ENCODE measurements at places on chromosomes 1 and 21.

- no peak for DNase-seq
These were observed 178.5 kb upstream of the DEPDC1 start for GRCh38 chr1:68675336-68675735.

DNA sequence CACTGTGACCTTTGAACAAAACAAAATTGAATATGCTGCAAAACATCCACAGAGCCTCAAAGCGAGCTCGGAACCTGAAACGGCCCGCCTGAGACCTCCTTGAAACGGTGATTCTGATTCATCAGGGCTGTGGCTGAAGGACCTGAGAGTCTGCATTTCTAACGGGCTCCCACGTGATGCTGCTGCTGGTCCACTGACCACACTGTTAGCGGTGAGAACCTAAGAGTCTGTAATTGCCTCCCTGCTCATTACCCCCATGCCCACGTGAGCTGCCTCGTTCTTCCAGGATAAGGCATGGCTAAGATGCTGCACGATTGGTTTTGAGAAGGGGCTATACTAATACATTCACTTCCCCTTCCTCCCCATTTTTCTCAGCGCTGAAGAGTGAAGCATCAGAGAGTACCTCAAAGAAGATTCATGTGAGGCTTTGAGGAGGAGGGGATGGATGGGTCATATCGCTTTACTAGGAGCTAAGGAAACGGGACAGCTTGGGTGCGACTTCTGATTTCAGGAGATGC is 9.7 kb downstream of the TLR5 start:
- no peak for DNase-seq

DNA sequence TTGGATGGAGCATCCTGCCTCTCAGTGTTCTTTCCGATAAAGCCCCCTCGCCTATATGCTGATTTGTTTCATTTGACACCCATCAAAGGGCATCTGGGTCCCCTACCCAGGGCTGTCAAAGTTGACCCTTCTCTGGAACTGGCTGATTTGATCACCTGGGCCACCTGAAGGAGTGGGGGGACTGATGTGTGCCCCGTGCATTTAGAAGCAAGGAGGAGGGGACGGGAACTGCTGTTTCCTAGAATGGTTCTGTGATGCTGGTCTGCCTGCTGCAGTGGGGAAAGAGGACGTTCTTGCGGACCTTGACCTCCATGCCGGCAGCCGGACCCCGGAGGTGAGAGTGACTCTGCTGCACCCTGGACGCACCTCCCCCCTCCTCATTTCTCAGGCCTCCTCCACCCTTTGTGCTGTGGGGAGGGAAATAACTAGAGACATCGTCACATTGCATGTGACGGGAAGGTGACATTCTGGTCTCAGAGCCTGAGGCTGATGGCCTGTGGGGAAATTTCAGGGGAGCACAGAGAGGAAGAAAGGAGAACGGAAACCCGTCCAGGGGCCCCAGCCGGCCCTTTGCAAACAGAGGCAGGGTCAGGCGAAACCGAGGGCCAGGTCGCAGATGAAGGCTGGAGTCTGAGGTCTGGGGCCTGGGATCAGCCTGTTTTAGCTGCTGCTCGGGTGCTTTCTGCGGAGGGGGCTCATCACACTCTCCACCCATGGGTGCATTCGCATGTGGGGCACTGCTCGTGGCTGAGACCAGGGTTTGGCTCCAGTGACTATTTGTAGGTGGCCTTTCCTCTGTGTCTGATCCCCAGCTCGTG is 25.7 kb downstream of the CRYAA start:
- DNase-seq = no peak

- no peak for DNase-seq
These were observed 29.1 kb downstream of the CHML start for GRCh38 chr1:241611063-241611462.

- DNase-seq = no peak
These were observed 108.9 kb upstream of the POGK start for GRCh38 chr1:166730299-166730888.

DNA sequence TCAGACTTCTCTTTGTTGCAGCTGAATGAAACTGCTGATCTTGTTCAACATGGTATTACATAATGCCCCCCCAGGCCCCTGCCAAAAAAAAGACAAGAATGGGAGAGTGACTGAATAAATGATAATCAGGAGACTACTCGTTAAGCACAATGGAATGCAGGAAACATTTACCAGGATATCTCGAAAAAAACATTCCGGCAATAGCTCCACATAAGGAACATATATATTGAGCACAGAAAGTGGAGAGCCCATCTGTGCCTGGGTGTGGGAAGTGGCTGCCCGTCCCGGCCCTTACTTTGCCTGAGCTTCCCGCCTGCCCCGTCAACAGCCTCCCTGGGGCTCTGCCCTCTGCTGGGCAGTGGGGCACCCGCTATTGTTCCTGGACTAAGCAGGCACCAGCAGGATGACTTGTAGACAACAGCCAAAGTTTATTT is 13.3 kb downstream of the TRIM11 start:
- DNase-seq = no peak

GRCh38 chr1:165912638-165913037 is 85.2 kb downstream of the UCK2 start:
- no peak for DNase-seq

- no peak for DNase-seq
These were observed 1.0 kb upstream of the MFN2 start for GRCh38 chr1:11979028-11979850.

- DNase-seq = no peak
These were observed 5.3 kb upstream of the SARS1 start for GRCh38 chr1:109208394-109208793.

GRCh38 chr1:95625224-95625623 is 391.2 kb downstream of the RWDD3 start:
- no peak for DNase-seq

DNA sequence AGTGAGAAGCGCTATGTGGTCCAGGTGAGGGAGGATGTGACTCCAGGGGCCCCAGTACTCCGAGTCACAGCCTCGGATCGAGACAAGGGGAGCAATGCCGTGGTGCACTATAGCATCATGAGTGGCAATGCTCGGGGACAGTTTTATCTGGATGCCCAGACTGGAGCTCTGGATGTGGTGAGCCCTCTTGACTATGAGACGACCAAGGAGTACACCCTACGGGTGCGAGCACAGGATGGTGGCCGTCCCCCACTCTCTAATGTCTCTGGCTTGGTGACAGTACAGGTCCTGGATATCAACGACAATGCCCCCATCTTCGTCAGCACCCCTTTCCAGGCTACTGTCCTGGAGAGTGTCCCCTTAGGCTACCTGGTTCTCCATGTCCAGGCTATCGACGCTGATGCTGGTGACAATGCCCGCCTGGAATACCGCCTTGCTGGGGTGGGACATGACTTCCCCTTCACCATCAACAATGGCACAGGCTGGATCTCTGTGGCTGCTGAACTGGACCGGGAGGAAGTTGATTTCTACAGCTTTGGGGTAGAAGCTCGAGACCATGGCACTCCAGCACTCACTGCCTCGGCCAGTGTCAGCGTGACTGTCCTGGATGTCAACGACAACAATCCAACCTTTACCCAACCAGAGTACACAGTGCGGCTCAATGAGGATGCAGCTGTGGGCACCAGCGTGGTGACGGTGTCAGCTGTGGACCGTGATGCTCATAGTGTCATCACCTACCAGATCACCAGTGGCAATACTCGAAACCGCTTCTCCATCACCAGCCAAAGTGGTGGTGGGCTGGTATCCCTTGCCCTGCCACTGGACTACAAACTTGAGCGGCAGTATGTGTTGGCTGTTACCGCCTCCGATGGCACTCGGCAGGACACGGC is 2.2 kb downstream of the CELSR2 start:
- no peak for DNase-seq

DNA sequence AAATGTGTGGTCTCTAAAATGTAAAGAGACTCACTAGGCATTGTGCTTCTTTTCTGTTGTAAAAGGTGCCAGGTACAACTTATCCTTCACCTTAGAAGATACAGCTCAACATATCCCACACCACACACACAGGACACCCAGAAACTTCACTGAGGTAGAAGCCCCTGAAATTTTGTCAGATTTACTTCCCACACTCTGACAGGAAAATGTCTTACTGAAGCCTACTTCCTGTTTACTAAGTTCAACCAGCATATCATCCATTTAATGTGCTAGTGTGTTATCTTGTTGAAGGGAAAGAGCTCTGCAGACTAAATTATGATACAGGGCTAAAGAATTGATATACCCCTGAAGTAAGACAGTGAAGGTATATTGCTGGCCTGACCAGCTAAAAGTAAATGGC is 39.9 kb upstream of the INSL5 start:
- no peak for DNase-seq

DNA sequence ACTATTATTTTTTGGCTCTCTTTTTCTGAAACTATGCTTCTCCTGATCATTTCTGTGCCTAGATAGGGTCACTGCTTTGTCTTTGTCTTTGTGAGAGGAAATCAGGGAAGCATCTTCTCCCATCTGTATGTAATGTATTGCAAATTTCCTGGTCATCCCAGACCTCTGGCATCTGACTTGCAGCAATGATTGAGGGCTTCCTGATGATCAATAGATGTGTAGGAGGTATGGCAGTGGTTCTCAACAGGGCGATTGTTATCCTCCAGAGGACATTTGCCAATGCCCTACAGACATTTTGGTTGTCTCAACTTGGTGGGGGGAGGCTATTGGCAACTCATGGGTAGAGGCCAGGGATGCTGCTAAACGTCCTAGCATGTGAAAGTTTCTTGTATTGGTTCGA is 64.7 kb downstream of the RGL1 start:
- no peak for DNase-seq
